Fibroblast of the aortic adventitia (primary cell): ENCODE measurements at places on chromosomes 7 and 10. TPM values are rescaled to one million over a fixed set of nuclear protein-coding genes. Genes with fewer than 3 reads are reported as not detected.

GRCh38 chr7:43469051-43469450 is 113.9 kb upstream of the STK17A start:
- no peak for DNase-seq

DNA sequence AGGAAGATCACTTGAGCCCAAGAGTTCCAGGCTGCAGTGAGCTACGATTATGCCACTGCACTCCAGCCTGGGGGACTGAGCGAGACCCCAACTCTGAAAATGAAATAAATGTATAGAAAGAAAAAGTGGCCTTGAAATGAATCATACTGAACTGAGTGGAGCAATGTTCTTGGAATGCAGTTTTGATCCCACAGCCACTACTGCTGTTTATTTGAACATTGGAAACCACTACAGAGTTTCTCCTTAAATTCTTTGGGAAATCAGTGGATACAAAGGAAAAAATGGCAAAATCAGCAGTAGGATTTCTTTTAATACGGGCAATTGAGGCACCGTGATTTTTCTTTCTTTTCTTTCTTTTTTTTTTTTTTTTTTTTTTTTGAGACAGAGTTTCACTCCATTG is 637.4 kb downstream of the GALNT17 start:
- DNase-seq: no peak

The LFNG gene
- total RNA-seq: 0.72 and 2.3 TPM in 2 replicates

DNA sequence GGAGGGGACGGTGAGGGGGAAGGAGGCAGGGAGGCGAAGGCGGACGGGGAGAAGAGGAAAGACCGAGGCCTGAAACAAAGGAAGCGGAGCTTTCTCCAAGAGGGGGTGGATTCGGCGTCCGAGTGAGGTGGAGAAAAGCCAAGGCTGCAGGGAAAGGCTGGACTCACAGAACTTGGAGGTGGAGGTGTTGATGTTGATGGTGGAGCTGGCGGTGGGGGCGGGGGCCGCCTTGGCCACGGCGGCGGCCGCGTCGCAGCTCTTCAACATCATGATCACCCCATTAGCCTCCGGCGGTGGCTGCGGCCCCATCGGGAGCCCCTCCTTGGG is 578 bp downstream of the CACUL1 start:
- DNase-seq: peak; percentile 18

GRCh38 chr10:44913350-44914081 is 2.4 kb downstream of the TMEM72 start:
- DNase-seq: no peak

The CALHM1 gene
- total RNA-seq: not detected in 2 replicates

GRCh38 chr10:47061776-47062175 is 150.5 kb downstream of the PTPN20 start:
- no peak for DNase-seq

DNA sequence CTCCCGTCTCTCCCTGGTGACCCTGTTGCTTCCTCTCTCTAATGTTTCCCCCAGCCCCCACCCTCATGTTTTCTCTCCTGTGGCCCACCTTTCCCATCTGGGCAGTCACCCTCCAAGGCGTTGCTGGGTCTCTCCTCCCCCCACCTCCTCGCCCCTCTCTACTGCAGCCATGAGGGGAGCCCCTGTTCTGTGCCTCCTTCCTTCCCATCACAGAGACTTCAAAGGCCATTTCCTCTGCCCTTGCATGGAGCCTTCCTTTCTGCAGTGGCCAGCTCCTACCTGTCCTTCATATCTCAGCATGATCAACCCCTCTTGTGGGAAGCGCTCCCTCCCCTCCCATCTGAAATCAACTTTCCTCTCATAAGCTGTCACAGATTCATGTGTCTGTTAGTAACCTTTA is 194.0 kb upstream of the PRSS58 start:
- DNase-seq: no peak

DNA sequence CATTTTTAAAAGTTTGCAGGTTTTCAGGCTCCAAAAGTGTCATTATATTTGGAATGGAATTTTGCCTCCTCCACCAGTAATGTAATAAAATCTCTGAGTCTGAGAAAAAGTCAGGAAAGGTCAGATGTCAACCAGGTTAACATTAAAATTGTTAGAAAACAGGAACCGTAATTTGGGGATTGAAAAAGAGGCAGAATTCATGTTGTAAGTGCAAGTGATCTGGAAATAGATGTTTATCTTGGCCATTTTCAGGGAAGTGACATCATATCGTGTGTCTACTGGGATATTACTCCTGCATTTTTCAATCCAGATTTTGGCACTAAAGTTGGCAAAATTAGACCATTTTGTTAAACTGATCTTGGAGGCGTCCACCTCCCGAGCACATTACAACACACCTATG is 428.5 kb upstream of the MGMT start:
- DNase-seq: peak; percentile 91

The STEAP4 gene
- total RNA-seq: 1.8 and 2.1 TPM in 2 replicates

The LIPF gene
- total RNA-seq: not detected in 2 replicates

DNA sequence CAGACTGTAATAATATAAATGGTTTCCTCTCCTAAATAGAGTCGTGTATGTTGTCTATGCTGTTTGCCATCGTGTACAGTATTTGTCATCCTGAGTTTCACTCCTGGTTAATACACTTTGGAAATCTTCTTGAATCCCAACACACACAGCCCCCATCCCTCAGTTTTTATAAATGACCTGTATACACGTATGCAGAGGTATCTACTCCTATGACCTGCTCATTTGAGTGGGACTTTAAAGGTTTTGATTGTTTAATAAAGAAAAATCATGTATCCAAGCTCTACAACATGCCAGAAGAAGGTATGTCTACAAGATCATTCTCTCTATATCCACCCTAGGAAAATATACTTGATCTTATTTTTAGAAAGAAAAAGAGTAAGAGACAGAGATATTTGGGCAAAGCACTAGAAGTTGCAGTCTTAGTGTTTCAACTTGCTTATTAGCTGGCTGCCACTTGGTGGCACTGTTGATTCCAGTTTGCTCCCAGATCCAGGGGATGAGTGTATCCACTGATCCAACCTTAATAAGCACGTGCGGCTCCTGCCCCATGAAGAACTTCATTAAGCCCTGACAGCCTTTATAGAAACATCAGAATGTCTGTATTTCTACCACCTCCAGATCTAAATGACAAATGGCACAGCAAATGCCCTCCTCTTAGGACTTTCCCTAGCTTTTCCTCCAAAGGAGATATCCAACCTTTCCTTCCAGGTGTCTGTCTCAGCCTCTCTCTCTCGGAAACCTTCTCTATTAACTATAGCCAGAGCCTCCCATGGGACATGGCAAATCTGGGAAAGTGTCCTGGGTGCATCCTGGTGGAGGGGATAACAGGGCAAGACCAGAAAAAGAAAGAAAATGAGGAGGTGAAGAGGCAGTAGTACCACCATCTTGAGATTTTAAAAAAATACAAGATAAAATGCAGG is 181.6 kb upstream of the NEBL start:
- peak; percentile 80 for DNase-seq

DNA sequence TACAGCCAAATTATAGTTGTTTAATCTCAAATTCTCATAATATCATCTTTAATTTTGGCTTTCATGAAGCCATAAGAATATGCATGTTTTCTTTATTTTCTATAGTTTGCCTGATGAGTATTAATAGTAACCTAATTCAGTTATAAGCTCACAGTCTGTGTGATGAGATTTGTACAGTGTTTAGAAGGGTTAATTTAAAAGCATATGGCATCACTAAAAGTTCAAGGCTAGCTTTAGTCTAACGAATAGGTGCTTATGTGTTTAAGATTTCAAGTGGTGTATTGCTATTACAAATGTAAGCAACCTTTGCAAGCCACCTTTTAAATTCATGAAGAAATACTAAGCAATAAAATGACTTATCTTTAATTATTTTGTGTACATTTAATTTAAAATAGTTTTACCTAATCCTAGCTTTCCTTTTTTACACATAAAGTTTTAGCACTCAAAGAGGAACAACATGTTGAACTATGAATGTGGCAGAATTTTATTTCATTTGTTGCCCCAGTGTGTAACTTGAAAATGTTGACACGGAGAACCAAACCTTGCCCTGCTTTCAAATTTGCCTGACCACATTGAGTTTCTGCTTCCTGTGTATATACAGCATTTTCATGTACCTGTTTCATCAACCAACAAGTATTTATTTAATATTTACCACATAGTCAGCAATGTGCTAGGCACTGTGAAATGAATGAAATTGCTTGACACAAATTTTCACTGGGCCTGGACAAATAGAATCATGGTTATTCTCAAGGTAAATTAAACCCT is 41.5 kb downstream of the TET1 start:
- DNase-seq: no peak

DNA sequence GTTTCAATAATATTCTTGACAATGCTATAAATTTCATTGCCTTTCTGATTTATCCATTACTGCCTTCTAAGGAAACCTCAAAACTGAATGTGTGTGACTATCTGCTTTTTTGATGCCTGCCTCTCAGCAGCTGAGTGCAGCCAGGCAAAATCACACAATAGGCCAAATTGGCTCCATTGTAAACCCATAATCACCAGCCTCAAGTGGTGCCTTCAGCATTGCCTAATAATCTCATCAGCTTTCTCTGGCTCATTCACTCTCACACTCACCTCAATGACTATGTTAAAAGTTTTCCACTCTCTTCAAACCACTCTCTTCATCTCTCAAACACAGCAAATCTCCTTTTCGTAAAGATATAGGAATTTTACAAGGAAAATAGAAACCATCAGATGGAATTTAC is 182.5 kb upstream of the COL1A2 start:
- DNase-seq: no peak

DNA sequence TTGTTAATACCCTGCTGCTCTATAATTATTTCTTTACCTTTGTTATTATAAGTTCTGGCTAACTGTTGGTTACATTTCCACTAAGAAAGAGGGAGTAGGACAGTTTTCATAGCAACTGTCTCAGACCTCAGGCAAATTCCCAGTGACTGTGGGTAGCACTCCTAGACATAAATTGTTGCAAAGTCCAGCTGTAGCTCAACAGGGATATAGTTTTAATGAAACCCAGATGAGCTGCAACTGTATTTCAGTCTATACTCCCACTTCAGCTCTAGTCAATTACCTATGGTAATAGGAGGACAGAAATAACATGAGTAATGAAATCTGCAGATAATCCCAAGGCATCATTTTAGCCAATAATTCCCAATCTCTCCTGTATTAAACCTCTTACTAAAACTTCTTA is 103.0 kb upstream of the SEMA3A start:
- DNase-seq: no peak
